ENCODE measurements at places on chromosomes 1 and 21.
A peak's percentile ranks its signal among the peaks of the same experiment; 100 is the strongest.

DNA sequence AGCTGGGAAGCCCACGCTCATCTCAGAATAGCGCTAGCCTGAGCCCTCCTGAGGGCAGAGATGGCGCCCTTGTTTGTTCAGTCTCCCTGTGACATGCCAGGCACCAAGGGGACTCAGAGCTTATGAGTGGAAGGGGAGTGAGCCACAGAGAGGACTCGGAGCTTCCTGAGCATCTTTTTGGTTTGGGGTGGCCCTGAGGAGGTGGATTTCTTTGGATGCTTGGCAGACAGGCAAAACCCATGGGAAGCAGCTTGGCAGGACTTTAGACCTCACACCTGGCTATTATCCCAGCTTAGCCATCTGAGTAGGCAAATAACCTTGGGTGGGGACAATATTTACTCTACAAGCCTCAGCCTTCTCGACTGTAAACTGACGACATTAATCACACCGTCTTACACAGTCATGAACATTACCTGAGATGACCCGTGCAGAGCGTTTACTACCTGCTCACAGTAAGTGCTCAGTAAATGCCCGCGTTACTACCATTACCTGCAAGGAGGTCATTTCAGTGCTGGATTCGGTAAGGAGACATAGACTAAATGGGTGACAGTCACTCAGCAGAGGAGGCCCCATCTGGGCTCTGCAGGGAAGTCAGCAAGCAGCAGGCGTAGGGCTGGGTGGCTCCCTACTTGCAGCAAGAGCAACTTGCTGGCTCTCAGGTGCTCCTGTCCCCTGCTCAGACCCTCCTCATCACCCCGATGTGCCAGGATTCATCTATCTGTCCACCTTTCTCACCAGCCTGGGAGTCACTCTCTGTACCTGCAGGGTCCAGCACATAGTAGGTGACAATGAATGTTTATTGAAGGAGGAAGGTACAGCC lies 54.9 kb downstream of the KLHDC7A start:
- no peak for DNase-seq

- DNase-seq: no peak
Observed at GRCh38 chr1:11713095-11713494, 21.6 kb downstream of the DRAXIN start.

DNA sequence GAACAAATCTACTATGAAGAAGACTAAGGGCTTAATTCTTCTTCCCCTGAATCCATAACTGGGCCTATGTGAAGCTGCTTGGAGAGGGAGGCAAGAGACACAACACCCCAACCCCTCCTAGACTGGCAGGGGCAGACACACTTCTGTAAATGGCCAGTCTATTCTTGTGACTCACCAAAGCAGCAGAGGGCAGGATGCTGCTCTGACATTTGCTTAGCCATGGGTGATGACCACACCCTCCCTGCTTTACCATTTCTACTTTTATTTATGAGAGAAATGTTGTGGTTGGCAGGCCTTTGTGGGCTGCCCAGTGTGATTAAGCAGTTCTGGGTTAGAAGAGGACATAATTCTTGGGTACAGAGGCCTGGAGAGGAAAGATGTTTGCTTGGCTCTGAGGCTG lies 189.8 kb upstream of the DPYD start:
- DNase-seq: no peak

DNA sequence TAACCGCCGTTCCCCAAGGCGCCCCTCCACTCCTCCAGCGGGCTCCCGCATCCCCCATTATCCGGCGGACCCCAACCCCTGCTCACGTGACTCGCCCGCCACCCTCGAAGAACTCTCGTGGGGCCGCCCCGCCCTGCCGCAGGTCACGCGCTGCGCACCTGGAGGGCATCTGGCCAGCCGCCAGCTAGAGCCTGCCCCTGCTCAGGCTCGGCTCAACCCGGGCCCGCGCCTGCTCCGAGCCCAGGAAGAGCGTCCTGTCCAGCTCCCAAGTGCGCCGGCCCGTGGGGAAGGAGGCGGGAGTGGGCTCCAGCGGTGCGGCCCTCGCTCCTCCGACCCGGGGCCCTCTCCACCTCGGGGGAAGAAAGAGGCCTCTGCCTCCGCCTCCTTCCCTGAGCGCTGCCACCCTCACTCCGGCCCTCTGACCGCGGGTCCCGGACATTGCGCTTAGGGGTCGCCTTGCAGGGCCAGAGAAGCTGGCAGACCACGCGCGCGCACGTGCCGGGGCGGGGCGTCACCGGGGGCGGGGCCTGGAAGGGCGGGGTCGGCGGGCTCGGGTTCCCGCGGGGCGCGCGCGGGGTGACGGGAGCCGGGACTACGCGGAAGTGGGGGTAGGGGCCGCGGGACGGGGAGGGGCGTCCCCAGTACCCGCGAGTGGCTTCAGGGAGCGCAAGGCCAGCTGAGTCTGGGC lies 28.4 kb downstream of the HMGN2 start:
- DNase-seq: peak; percentile 92

- DNase-seq: no peak
Observed at GRCh38 chr1:44647896-44648295, 26.4 kb downstream of the TMEM53 start.

DNA sequence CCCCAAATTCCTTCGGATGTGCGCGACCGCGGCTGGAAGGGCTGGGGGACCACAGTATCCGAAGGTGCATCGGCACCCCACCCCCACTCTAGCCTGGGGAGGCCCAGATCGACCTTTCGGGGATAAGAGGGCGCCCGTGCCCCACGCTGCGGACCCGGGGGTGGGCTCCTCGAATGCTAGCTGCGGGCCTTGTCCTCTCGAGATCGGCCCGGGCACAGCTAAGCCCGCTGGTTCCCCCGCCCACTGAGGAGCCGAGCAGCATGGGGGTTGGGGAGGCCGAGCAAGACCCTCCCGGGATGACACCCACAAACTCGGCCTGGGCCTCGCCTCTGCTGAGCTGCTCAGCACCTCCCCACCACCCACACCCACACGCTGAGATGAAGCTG lies 653 bp upstream of the IFFO2 start:
- DNase-seq: no peak

DNA sequence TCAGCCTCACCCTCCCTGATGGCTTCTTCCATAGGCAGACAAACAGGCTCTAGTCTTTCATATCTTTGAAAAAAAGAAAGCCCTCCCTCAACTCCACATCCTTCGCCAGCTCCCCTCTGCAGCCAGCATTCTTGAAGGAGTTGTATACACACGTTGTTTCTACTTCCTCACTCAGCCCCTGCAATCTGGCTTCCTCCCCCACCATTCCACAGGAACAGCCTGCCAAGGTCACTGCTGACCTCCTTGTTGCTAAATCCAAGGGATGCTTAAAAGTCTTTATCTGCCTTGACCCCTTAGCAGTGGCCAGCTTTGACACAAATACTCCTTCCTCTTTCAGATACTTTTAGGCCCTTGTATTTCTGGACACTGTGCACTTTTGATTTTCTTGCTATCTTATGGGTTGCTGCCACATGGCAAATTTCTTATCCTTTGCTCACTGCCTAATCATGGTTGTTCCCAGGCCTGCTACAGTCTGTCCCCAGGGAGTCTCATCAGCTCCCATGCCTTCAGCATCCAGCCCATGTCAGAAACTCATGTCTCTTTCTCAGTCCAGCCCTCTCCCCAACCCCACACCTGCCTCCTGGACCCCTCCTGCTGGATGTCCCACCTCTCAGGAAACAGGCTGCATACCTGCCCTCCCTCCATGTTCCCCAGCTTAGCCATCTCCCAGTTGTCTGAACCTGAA lies 8.3 kb downstream of the FAM229A start:
- DNase-seq: no peak

DNA sequence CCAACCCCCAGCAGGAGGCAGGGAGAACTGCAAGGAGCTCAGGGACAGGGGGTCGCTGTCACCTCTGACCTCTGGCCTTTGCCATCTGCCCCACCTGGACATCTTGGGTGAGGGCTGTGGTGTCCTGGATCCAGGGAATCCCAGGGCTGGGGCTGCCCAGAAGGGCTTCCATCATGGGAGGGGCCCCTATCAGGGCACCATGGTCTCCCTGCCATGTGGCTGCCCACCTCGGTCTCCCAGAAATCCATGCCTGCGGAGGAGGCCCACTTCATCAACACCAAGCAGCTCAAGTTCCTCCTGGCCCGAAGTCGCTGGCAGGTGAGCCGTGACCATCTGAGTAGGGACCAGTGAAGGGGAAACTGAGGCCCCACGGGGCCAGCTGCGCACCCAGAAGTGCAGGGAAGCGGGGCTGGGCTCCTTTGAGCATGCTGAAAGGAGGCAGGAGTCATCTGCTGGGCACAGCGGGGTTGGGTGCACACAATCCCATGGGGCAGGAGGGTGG lies 36.1 kb downstream of the TRIM11 start:
- no peak for DNase-seq

DNA sequence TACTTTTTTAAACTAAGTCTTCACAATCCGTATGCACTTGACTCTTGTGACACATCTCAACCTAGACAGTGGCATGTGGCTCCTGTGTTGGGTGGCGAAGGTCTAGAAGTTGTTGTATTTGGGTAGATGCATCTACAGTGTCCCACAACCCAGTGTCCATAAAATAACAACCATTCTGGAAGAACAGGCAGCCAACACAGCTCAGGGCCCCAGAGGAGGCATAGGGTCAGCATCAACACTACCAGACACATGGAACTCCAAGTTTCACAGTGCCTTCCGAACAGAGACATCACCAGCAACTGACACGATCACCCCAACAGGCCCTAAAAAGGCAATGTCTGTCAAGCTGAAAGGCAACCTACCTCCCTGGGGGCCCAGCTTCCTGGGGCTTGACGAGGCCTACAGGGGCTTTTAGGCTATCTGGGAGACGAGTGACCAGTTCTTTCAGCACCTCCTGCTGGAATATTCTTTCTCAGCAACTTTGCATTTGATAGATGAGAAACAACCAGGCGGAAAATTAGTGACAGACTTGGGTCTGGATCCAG lies 5.6 kb downstream of the SH3BP5L start:
- DNase-seq: no peak

DNA sequence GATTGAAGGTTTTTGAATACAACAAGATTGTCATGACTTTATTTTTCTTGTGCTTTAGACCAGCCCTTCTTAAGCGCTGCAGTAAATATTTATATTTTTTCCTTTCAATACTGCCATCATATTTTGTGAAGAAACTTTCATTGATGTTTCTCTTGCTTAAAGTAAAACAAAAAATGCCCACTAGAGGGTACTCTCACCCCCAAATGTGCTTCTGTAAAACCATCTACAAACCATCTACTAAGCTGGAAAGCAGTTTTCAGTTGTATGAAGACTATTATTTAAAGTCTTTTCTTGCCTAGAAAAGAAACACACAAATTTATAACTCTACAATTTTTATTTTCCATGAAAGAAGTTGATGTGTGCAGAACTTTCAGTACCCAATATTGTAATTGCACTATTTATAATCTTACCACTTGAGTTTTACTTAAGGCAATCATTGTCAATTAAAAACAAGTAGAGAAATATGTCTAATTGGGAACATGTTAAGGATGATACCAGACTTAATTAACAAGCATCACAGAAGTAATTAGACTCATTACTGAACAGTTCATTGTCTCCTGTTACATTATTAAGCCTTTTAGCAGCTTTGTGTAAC lies 10.7 kb downstream of the LEPR start:
- DNase-seq: no peak

DNA sequence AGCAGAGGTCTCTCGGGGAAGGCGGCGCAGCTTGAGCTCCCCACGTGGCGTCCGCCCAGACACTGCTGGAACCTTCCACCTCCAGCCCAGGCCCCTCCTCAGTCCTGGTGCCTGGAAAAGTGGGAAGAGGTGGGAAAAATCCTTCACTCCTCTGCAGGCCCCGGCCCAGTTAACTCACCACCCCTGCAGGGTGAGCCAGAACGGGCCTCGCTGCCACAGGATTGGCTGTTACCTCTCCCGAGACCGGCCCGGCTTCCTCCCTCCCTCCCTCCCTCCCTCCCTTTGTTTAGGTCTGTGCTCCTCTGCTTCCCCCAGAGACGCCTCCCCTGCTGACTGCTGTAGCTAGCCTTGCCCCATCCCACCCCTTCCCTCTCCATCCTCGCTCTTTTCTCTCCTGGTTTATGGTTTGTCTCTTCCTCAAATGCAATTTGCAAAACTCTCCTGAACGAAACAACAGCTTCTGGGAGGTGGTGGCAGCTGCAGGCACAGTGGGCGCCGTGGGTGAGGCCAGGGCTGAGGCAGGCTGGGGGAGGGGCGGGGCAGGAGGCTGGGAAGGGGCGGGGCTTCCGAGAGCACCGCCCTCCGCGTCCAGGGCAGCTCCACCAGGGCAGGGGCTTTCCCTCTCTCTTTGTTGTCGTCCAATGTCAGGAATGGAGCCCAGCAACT lies 6.5 kb downstream of the CAPN9 start:
- peak; percentile 49 for DNase-seq

GRCh38 chr1:112817555-112818373 lies 102.6 kb upstream of the PPM1J start:
- no peak for DNase-seq

- DNase-seq: no peak
Observed at GRCh38 chr21:42627527-42628289, 25.7 kb upstream of the PDE9A start.

GRCh38 chr1:64043288-64043687 lies 160.1 kb upstream of the UBE2U start:
- DNase-seq: no peak

DNA sequence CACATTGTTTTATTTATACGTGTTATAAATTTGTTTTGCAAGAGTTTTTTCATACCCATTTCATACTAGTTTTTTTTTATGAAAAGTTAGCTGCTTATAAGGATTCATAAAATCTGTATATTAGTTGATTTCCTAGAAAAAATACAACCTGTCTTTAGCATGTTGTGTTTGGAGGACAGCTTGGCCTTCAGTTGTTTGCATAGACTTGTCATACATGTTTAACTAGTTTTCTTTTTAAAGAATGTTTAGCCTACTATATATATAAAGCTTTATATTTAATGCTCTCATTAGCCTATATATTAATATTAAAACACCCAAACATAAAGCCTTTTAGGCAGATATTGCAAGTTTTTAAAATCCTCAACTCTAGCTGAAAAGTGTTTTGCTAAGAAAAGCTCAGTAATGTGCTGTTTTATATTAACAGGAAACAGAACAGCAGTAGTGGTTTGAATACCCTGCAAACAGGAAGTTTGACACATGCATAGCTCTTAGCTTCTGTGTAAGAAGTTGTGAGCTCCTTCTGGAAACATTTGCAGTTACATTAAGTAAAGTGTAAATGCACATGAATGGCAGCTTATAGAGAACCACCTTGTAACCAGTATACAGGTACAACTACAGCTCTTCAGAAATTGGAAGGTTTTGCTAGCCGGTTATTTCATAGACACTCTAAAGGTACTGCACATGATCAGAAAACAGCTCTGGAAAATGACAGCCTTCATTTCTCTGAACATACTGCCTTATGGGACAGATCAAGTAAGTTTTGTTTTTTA lies at the start of gene PRKACB:
PRKACB (plus strand) TSS at position 476 of the 770 bp plus-strand sequence; CDS start at position 567, 91 bp downstream.
- peak; percentile 42 for DNase-seq

GRCh38 chr1:88189525-88189924 lies 494.5 kb upstream of the PKN2 start:
- DNase-seq: no peak

DNA sequence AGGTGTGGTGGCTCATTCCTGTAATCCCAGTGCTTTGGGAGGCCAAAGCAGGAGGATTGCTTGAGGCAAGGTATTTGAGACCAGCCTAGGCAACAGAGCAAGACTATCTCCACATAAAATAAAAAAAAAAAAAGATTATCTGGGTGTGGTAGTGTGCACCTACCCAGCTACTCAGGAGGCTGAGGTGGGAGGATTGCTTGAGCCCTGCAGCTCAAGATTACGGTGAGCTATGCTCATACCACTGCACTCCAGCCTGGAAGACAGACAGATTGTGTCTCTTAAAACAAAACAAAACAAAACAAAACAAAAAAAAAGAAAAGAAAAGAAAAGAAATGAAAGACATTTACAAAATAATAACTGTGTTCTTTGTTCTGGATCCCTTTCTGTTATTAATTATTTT lies 6.1 kb upstream of the TLCD4 start:
- no peak for DNase-seq

GRCh38 chr1:36771240-36771639 lies 263.1 kb downstream of the GRIK3 start:
- DNase-seq: no peak
